ENCODE measurements at places on chromosomes 3 and 15.

- no peak for DNase-seq
These were observed 9.7 kb downstream of the RLBP1 start for GRCh38 chr15:89211678-89212170.

GRCh38 chr3:43764471-43764870 is 73.7 kb downstream of the ABHD5 start:
- no peak for DNase-seq

- no peak for DNase-seq
These were observed 12.9 kb upstream of the ABHD17C start for GRCh38 chr15:80682201-80682600.

- no peak for DNase-seq
These were observed 358.3 kb upstream of the CFAP20DC start for GRCh38 chr3:59408047-59408624.

GRCh38 chr15:85717212-85717611 is 77.5 kb downstream of the KLHL25 start:
- no peak for DNase-seq

DNA sequence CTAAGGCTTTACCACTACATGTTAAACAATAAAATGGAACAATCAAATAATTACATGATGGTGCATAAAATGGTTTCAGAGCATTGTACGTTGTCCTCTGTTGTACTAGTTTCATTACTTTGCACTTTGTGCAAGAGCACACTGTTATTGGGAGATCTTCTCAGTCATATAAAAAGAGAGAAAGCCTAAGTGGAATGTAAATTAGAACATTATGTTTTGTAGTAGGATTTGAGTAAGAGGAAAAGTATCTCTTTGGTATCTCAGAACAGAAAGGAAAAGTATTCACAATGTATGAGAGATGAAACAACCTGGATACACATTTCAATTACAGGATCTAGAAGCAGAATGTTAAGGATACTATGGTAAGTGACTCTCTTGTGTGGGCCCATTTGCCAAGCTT is 26.9 kb upstream of the PLSCR2 start:
- DNase-seq: no peak

- no peak for DNase-seq
These were observed 14.3 kb downstream of the ZIC4 start for GRCh38 chr3:147391781-147392624.

- no peak for DNase-seq
These were observed 8.8 kb downstream of the TMEM40 start for GRCh38 chr3:12750223-12750622.

GRCh38 chr3:130907966-130908365 is 14.1 kb downstream of the ATP2C1 start:
- peak; percentile 45 for DNase-seq

DNA sequence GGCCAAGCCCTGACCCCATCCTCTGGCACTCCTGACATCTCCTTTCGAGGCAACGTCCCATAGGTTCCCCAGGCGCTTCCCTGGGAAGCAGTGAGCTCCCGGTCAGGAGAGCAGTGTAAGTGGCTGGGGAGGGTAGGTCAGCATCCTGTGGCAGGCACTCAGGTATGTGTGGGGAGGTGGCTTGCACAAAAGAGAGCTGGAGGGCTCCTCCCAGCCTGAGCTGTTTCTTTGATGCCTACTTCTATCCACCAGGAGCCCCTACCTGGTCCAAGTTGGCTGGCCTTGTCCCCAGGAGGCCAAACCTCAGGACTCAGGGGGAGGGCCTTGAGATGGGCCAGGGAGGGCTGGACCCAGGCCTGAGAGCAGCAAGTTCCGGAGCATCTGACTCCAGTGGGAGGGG is 31.7 kb upstream of the LINGO1 start:
- DNase-seq: no peak

- no peak for DNase-seq
These were observed 411.5 kb upstream of the MCTP2 start for GRCh38 chr15:93819826-93820225.

DNA sequence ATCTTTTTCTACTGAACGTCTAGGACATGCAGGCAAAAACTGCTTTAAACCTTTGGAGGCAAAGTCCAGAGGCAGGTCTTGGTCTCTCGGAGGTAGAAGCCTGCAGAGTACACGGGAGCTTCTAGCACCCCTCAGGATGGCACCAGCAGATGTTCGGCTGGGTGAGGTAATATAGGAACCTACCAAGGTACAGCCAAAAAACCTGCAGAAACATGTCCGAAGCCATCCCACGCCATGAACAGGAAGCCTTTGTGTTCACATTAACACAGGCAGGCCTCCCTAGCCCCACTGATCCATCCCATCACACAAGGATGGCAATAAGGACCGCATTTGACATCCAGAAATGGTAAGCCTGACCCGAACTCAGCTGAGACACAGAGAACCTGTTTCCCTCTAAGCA is 157.9 kb upstream of the HES1 start:
- no peak for DNase-seq

- DNase-seq: no peak
These were observed 222.1 kb downstream of the THSD4 start for GRCh38 chr15:71337197-71337845.

- DNase-seq: peak; percentile 65
These were observed 7.3 kb downstream of the RAB27A start for GRCh38 chr15:55282284-55282833.

GRCh38 chr3:55630921-55631299 is 143.8 kb upstream of the WNT5A start:
- DNase-seq: no peak

DNA sequence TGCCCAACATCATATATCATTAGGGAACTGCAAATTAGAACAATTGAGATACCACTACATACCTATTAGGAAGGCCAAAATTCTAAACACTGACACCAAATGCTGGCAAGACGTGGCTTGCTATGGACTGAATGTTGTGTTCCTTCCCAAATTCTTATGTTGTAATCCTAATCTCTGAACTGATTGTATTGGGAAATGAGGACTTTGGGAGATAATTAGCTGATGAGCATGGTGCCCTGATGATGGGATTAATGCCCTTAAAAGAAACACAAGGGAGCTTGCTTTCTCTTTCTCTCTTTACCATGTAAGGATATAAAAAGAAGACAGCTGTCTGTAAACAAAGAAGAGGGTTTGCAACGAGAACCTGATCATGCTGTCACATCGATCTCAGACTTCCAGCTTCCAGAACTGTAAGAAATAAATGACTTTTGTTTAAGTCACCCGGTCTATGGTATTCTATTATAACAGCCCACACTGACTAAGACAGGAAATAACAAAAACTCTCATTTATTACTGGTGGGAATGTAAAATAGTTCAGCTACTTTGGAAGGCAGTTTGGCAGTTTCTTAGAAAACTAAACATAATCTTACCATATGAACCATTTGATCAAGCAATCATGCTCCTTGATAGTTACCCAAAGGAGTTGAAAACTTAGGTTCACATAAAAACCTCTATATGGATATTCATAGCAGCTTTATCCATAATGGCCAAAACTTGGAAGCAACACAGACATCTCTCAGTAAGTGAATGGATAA is 458.3 kb upstream of the CBLB start:
- peak; percentile 17 for DNase-seq

DNA sequence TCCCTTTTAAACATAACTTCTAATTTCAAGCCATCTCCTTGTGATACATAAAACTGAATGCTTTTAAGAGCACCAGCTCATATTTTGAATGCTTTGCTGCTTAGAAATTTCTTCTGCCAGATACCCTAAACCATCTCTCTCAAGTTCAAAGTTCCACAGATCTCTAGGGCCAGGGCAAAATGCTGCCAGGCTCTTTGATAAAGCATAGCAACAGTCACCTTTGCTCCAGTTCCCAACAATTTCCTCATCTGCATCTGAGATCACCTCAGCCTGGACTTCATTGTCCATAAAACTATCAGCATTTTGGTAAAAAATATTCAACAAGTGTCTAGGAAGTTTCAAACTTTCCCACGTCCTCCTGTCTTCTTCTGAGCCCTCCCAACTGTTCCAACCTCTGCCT is 17.5 kb downstream of the OSTN start:
- no peak for DNase-seq

- DNase-seq: no peak
These were observed 274.6 kb upstream of the ROPN1 start for GRCh38 chr3:124266487-124266886.

DNA sequence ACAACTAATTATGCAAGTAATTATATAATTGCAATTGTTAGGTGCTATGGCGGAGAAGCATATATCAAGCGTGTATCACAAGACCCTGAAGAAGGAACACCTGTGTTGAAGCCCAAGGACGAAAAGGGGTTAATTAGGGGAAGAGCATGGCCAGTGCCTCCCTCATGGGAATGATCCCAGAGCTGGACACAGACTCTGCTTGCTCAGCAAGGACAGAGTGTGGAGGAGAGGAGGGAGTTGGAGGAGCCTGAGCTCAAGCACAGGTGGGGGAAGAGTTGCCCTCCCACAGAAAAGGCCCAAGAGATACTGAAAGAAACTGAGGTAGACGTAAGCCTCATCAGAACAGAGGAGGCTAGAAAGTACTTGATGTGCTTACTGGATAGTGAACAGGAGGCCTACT is 423.7 kb downstream of the EPHB1 start:
- DNase-seq: no peak

DNA sequence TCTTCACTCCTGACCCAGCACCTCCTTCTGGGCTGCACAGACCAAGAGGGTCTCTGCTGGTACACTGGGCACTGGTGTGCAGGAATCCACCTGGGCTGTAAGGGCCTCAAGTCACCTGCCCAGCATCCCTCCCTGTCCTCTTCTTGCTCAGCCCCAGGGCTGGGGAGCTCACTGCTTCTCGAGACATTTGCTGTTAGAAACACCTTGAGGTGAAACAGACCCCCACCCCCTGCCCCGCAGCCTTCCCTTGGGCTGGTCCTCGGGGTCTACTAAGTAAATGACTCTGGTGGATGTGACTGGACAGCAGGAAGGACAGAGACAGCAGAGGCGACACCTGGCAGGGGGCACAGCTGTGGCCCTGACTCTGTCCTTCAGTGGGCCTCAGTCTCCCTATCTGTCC is 29.1 kb downstream of the LOXL1 start:
- DNase-seq: no peak

DNA sequence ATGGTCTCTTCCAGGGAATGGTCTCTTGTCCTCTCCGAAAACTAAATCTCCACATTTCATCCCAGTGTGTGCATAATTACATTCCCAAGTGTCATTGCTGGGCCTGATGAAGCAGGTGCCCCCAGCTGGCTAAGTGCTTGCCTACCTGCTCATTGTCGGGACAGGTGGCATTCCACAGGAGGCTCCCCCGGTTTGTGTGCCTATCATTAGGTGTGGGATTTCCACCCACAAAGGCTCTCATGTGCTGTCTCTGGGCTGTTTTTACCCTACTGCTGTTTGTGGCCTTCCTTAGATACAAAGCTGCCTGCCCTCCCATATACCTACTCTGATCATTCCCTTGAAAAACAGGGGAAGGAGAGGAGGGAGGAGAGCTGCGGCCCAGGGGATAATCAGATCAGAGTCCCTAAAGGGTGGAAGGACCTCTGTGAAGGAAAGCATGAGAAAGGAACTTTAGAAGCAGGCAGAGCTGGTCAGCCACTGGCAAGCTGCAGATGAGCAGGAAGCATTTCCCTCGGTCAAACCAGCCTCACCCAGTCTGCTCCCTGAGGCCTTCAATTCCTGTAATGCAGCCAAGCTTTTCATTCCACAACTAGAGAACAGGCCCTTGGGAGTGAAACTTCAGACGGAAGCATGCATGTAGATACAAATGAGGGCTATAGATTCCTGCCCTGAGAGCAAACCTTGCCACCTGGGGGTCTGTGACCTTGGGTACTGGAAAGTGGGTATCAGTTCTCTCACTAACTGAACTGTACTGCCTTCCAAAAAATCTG is 60.7 kb upstream of the HEG1 start:
- DNase-seq: no peak

GRCh38 chr3:55854494-55854893 is 367.4 kb upstream of the WNT5A start:
- DNase-seq: no peak

- no peak for DNase-seq
These were observed 1015.7 kb downstream of the TUSC7 start for GRCh38 chr3:117725314-117725713.

- DNase-seq: no peak
These were observed 16.9 kb upstream of the MEX3B start for GRCh38 chr15:82062479-82063454.

GRCh38 chr3:32278714-32279113 is 40.2 kb downstream of the CMTM8 start:
- DNase-seq: no peak

DNA sequence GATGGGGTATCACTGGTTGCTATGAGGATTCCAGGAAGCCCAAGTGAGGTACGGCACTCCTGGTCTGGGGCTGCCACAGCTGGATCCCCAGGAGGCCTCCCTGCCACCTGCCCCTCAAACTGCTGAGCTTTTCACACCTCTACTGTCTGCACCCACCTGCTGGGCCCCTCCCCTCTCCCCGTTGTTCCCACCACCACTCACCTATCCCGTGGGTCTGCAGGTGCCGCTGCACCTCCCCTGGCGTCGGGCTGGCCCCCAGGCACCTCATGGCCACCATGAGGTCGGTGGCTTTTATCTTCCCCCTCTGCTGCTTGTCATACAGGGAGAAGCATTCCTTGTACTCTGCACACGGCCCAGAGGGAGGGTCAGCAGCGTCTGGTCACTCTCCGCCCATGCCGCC is 5.8 kb downstream of the CALML4 start:
- no peak for DNase-seq

- no peak for DNase-seq
These were observed 74.0 kb upstream of the PLSCR5 start for GRCh38 chr3:146679191-146679590.

DNA sequence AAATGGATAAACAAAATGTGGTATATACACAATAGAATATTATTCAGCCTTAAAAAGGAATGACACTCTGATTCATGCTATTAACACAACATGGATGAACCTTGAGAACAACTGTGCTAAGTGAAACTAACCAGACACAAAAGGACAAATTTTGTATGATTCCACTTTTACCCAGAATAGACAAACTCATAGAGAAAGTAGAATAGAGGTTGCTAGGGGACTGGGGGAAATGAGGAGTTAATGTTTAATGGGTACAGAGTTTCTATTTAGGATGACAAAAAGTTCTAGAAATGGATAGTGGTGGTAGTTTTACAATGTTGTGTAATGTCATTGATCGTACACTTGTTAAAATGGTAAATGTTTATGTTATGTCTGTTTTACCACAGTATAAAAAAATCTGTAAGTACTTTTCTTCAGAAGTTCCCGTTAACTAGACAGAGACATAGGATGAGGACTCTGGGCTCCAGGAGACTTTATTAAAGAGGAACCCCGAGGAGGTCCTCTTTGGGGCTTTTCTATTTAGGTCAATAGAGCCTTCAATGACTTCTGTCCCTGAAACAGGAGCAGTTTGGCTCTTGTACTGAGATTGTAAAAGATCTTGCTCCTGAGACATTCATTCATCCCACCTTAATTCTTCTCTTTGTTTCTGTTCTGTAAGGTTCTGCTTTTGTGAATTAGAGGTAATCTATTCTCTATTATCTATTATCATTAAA is 24.5 kb downstream of the ABHD6 start:
- DNase-seq: no peak

- no peak for DNase-seq
These were observed 26.4 kb upstream of the TSPAN3 start for GRCh38 chr15:77097248-77097721.

DNA sequence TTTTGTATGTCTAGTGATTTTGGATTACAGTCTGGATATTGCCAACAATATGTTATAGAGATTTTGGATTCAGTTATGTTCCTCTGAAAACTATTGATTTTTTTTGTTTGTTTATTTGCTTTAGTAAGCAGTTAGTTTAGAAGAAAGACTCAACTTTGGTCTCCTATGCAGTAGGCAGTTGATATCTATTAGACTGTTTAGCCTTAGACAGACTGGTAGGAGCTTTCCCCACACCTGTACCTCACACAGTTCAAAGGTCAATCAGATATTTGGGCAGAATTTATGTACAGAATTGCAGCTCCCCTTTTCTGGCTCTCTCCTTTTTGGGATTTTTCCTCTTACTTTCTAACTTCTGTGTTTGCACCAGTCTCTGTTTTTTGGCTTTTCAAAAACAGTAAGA is 42.3 kb downstream of the IL20RB start:
- DNase-seq: no peak

All from CD4-positive, alpha-beta T cell treated with Interleukin-2 at 100 ng/mL for 4 hours (primary cell).